ENCODE measurements at places on chromosomes 6 and 20.

DNA sequence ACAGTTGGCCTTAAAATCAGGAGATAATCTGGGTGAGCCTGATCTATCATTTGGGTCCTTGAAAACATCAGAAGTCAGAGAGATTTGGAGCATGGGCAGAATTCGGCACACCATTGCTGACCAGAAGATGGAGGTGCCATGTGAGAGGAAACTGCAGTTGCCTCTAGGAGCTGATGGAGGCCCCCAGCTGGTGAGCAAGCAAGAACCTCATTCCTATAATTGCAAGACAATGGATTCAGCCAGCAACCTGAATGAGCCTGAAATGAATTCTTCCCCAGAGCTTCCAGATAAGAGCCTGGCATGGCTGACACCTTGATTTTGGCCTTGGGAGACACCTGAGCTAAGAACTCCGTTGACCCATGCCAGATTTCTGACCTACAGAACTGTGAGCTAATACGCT, 76.3 kb upstream of the FYN start:
- DNase-seq: no peak

DNA sequence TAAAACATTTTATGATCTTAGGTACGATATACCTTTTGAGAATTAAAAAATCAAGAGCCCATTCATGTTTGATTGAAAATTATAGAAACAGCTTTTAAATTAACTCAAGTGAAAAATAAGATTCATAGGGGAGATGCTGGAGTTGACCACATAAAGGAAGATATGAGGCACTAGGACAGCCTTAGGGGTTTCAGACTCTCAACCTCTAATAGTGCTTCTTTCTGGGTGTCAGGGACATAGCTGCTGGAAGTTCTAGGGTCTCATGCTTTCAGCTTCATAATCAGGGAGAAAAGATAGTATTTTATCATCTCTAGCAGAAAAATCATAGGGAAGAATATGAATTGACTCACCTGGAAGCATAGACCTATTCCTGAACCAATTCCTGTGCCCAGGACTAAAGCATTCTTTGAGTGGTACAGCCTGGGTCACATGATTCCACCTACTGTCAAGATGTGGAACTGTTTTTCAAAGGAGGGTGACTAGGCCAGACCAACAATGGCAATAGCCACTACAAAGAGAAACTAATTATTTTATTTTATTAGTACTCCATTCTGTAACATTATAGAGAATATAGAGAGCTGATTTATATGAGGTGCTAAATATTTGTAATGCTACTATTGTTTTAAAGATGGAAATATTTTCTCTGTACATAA, 27.8 kb upstream of the CENPW start:
- DNase-seq: no peak

DNA sequence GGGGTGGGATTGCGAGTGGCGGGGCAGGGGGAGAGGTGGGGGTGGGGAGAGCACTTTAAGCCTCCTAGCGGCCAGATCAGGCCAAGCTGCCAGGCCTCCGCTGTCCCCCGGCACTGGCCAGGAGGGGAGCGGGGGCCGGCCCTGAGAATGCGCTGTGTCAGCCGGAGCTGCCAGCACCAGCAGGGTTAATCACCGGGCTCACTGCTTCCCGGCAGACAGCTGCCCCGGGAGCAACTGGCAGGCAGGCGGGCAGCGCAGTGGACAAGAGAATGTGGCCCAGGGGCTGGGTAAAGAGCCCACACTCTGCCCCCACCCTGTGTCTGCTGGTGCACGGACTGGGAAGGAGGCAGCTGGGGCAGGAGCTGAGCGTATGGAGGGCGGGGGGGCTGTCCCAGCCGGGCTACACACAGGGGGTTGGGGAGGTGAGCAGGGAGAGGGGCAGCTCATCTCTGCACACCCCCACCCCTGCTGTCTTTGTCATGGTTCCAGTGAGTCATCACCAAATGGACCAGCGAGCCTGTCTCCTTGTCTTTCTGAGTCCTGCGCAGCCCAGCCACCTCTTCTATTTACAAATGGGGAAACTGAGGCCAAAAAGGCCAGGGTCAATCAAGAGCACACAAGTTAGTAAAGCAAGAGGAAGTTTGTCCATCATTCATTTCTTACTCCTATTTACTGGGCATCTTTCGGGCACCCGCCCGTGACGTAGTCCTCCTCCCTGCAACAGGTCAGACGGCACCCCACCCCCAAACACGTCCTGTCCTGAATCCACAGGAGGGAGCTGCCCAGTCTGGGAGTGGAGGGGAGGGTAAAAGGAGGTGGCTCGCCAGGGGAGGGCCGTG, 2.1 kb upstream of the LAMA5 start:
- DNase-seq: no peak

GRCh38 chr6:153096792-153097191, 34.3 kb downstream of the RGS17 start:
- DNase-seq: no peak

GRCh38 chr6:136113736-136114173, 136.4 kb downstream of the MTFR2 start:
- DNase-seq: no peak

DNA sequence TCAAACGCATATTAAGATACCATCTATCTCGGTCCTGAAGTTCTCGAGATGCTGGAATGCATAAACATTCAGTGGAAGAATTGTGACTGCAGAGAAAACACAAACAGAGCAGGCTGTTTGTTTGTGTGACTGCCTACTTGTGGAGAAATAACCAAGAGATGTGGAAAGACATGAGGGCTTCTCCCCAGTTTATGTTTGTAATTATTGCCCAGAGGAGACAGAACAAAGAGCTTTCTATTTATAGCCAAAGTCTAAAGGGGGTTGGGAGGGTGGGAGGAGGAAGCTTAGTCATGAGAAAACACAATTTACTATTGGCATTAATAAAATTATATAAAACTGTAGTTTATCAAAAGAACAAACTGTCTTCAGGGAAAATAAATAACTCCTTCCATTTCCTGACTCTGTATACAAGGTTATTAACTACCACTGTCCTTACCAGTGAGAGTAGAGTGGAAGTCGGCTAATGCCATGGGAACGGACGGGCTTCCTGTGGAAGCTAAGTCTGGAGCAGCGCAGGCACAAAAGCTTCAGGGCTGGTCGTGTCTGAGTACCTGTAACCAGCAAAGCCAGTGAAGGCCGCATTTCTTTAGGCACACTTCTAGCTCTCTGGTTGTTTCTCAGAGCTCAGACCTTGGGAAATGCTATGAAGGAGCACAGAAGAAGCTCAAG, 200.2 kb upstream of the SUPT3H start:
- no peak for DNase-seq

DNA sequence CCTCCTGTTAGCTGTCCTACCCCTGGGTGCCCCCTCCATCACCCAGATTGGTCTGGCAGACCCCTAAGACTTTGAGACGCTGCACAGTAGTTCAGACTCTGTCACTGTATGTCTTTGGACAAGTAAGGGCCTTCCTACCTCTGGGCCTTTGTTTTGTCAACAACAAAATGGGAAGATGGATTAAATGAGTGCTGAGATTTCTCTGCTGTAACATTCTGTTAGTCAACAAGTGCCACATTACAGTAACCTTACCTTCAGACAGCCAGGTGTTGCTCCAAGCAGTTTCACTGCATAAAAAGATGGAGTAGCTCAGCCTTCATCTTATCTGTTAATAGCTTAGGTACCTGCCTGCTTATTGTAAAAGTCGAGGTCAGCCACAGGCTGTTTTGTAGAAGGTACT, 16.0 kb downstream of the CHMP4B start:
- DNase-seq: no peak

GRCh38 chr20:63247671-63248228, 6.5 kb downstream of the NKAIN4 start:
- no peak for DNase-seq

All from activated CD8-positive, alpha-beta memory T cell treated with anti-CD3 and anti-CD28 coated beads for 1 hour (primary cell).